ENCODE measurements at places on chromosomes 2 and 18. TPM values are rescaled to one million over a fixed set of nuclear protein-coding genes. Genes with fewer than 3 reads are reported as not detected.

The ZSWIM2 gene
- total RNA-seq: 0.09 TPM

The NCKAP5 gene
- total RNA-seq: 4.3 TPM

The SP140 gene
- total RNA-seq: under 0.01 TPM

The KIAA2012 gene
- total RNA-seq: under 0.01 TPM

The CCDC178 gene
- 0.28 TPM for total RNA-seq

The CLEC4F gene
- not detected for total RNA-seq

The NR4A2 gene
- 0.09 TPM for total RNA-seq

The FAM110C gene
- not detected for total RNA-seq
